ENCODE measurements at places on chromosomes 1 and 21.

GRCh38 chr1:182217071-182217470 is 155.6 kb upstream of the ZNF648 start:
- DNase-seq, result no peak

- DNase-seq, result peak; percentile 39
Observed at GRCh38 chr1:162922201-162922600, 61.2 kb upstream of the CCDC190 start.

DNA sequence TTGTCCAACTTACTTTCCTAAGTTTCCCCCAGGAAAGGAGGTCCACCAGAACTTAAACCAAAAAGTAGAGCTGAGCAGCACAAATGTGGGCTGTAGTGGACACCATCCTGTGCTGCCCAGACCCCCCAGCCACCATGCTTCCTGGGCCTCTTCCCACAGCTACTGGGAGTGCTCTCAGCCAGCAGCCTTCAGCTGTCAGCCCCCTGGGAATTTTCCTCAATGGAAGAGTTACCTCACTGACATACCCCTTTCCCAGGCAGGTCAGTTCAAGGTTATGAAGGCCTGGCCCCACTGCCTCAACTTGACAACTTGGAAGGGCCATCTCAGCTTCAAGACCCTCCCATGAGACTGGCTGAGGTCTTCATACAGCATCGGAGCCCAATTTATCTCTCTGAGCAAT is 47.7 kb downstream of the CDCP2 start:
- DNase-seq, result no peak

DNA sequence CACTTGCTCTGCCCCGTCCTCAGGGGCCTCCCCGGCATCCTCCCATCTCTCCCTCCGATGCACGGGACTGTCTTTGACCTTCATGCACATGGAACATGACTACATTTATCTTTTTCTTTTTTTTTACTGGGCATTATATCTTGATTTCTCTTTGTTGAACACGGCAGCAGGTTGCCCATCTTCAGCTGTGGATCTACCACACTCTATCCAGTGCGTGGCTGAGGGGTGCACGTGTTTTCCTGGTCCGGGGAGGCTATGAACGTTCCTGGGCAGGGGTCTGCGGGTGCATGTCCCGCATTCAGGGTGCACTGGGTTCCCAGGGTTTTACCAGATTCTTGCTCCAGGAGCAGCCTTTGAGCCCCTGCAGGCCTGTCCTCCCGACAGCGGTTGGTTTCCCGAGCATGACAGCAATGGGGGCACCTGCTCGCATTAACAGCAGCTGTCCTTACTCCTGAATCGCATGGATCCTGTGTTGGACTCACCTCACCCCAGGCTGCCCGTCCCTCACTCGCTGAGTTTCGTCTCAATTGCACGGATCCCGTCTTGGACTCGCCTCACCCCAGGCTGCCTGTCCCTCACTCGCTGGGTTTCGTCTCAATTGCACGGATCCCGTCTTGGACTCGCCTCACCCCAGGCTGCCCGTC is 7.4 kb downstream of the POFUT2 start:
- DNase-seq, result no peak

GRCh38 chr1:112359961-112360767 is 35.9 kb upstream of the CTTNBP2NL start:
- no peak for DNase-seq

GRCh38 chr1:21570528-21570875 is 61.3 kb downstream of the ALPL start:
- DNase-seq, result no peak

- no peak for DNase-seq
Observed at GRCh38 chr1:66317248-66317515, 216.8 kb upstream of the SGIP1 start.

- DNase-seq, result no peak
Observed at GRCh38 chr21:41098481-41099042, 69.4 kb upstream of the BACE2 start.

DNA sequence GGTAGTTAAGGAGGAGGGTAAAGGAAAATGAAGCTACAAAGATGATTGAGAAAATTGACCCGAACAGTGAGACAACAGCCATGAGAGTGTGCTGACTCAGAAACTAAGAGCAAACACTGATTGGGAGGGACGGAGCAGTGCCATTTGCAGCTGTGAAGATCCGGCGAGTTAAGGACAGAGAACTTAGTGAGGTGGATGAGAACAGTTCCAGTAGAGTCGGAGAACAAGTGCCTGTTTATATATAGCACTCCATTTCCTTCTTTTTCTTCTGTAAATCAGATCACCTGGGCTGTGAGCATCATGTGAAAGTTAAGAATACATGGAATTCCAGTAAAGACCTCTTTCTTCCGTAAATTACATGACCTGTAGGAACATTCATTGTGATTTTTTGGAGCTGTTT is 145.7 kb downstream of the KCNK2 start:
- no peak for DNase-seq

GRCh38 chr1:234617131-234617985 is 7.4 kb upstream of the IRF2BP2 start:
- DNase-seq, result no peak

GRCh38 chr1:157219182-157219581 is 81.0 kb upstream of the ETV3 start:
- no peak for DNase-seq

DNA sequence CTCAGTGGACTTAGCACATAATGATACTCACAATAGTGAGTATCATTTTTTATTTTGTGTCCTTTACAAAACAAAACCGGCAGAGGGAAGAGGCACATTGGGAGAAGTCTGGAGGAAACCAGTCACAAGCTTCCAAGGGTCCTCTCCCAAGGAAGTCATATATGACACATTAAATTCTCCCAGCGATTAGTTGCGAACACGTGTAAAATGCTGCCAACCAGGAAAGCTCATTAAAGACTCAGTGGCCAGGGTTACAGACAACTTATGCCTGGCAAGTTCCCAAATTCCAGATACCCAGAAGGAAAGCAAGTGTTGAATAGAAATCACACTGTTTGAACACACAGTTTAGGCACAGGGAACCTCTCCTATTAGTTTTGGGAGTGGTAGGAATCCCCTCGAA is 52.5 kb downstream of the TTC13 start:
- no peak for DNase-seq

DNA sequence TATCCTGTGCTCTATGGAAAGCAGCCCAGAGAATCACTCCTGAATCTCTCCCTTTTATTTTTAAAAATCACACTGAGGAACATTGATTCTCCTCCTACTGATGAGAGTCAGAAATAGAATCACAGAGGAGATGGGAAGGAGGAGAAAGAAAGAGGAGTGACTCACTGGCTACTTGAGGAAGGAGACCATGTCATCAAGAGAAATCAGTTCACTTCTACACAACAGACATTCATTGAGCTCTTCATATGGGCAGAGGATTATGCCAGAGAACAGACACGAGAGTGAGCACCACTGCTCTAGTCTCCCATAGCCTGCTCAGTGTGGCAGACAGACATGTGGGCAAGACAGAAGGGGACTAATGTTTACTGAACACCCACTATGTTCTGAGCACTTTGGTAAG is 44.2 kb downstream of the RAB3B start:
- DNase-seq, result no peak

GRCh38 chr21:39612233-39613040 is at the start of gene B3GALT5:
Gene B3GALT5, plus strand, starts transcription at chr21:39612940. Its CDS starts 47,620 bp downstream, at chr21:39660560.
- no peak for DNase-seq

DNA sequence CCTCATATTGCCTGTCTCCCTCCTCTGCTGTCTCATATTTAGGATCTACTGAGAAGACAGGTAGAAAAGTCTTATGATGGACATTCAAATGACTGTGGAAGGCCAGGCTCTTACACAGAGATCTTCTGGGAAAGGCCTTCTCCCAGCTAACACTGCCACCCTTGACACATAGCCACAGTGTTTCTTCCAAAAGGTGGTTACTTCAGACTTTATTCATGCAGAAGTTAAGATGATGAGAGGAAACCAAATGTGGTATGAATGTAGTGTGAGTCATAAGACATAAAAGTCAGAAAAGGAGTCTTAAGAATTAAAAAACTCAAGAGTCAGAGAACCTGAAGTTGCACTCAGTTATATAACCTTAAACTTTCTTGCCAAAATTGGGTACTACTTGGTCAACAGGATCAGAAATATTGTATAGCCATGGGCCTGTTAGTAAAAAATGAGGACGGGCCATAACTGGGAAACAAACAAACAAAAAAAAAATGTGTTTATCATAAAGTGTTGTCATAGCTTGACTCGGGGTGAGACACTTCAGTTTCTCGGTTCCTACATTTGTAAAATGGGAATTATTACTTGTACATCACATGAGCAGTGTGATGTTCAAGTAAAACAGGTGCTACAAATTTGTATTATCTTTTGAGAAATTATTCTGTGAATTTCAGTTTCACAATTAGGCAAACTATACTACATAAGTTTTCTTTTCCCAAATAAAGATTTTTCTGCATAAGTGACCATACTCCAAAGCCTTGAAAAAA is 1.2 kb upstream of the DENND1B start:
- DNase-seq, result peak; percentile 70

- DNase-seq, result no peak
Observed at GRCh38 chr1:230808281-230808872, 59.9 kb downstream of the C1orf198 start.

GRCh38 chr1:216057063-216057462 is 366.2 kb downstream of the USH2A start:
- DNase-seq, result no peak

- DNase-seq, result no peak
Observed at GRCh38 chr1:106651028-106651762, 405.3 kb upstream of the PRMT6 start.

DNA sequence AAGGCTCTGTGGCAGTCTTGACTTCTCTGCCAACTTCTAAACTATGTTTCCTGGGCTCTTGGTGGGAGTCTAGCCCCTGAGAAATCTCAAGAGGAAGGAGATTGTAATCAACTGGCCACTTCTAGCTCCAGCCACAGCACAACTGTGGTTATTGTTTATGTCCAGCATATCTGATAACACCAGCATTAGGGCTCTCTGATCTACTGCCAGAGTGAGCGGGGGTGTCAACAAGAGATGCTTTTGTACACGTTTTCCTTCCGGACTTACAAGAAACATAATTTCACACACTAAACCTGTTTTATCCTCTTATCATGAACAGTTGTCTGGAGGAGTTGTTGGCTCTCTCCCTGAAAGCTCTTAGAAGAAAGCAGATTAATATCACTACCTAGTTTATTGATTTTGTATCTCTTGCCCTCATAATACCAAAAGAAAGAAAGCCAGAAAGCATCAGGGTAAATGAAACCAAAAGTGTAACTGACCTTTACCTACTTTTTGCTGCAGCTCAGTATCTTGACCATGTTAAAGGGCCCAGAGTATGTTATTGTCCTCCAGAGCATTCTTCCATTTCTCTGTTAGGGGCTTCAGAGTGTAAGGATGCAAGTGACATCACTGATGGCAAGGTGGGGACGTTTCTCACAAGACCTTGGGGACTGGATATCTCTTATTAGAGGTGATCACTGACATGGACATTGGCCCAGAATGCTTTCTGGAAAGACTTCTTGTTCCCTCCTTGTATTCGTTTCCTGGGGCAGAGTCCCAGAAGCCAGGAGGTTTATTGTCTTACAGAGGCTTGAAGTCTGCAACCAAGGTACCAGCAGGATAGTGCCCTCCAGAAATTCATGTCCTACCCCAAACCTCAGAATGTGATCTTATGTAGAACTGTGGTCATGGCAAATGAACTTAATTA is 9.6 kb upstream of the SH2D1B start:
- no peak for DNase-seq

- no peak for DNase-seq
Observed at GRCh38 chr1:118333601-118334210, 148.7 kb upstream of the SPAG17 start.

GRCh38 chr1:112686417-112686816 is 12.0 kb downstream of the MOV10 start:
- DNase-seq, result no peak

DNA sequence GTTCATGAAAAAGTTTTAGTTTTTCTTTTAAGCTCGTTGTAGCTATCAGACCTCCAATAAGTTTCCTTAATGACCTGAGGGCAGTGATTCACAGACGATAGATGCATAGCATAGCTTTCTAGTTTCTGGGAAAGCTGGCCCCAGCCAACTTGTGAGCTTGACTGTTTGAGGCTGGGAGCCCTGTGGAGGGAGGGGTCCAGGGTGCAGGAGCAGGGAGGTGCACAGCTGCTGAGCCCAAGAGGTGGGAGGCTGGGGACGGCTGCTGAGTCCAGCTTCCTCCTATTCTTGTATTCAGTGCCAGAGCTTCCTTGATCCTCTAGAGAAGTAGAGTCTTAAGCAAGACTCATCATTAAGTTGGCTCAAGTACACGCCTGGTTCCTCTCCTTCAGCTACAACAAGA is 11.0 kb upstream of the AVPR1B start:
- peak; percentile 78 for DNase-seq

GRCh38 chr1:26277719-26278118 is 2.2 kb upstream of the SH3BGRL3 start:
- DNase-seq, result no peak

- no peak for DNase-seq
Observed at GRCh38 chr1:24155011-24155782, 12.3 kb upstream of the IL22RA1 start.

- DNase-seq, result no peak
Observed at GRCh38 chr1:50830621-50831020, 129.4 kb downstream of the FAF1 start.

GRCh38 chr1:9145021-9145668 is 16.2 kb upstream of the GPR157 start:
- no peak for DNase-seq

- DNase-seq, result no peak
Observed at GRCh38 chr1:26861286-26861701, 1.7 kb upstream of the SFN start.

Measured in inflammatory macrophage (primary cell).